ENCODE measurements at places on chromosomes 11 and 22.

- DNase-seq: no peak
Observed at GRCh38 chr11:121110871-121111724, 10.1 kb downstream of the TECTA start.

GRCh38 chr22:26972286-26972685, 314.9 kb downstream of the MIAT start:
- no peak for DNase-seq

- no peak for DNase-seq
Observed at GRCh38 chr11:20005747-20006146, 154.5 kb downstream of the DBX1 start.

DNA sequence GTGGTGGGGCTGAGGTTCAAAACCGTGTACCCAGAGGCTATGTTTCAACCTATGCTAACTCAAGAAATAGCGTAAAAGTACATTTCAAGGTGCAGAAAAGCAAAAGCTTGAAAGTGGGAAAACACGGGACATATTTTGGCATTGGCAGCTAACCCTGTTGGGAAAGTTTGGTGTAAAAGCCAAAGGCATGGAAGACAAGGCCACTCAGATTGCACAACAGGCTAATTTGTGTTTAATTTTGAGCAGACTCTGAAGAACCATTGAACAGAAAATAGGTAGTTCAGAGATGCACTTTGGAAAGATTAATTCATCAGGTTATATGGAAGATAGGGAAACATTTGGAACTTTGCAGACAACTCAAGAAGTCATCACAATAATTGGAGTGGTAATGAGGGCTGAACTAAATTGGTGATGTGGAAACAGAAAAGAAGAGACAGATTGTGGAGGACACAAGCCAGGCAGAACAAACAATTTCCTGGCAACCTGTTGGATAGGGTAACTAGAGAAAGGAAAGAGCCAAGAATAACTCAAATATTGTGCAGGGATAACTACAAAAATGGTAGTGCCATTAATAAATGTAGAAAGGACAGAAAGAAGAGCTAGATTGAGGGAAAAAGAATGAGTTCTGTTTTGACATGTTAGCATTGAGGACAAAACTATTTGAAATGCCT, 140.5 kb upstream of the PGR start:
- DNase-seq: no peak

DNA sequence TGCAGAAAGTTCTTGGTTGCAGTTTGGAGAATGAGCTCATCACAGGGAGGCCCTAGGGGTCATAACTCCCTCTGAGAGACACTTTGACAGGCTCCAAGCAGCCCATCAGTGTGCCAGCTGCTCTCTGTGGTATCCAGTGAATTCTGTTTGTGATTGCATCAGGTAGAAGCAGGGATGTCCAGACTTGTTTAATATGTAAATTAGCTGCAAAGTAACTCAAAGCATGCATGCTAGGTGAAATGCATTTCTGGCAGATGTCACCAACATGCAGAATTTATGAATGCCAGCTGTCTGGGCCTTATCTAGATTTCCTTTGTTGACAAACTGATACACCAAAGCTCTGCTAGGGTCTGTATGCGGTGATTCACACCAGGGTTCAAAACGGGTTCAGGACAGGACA, 123.6 kb upstream of the MTNR1B start:
- DNase-seq: no peak

- no peak for DNase-seq
Observed at GRCh38 chr11:65002706-65003105, 5.9 kb upstream of the BATF2 start.

DNA sequence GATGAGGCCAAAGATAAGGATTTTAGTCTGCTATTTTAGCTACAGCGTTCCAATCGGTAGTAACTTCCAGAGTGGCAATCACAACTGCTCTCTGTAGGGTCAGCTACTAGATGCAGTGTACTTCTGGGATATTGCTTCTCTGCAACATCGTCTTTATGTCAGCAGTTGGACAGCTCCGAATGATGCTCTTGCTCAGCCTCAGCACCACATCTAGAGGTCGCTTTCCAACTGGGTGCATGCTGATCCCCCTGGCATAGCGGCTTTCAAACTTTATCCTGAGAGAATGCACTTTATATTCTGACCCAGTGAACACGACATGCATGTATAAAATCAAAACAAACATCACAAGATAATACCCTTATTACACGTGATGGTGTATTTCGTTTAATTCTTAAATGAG, 219.6 kb downstream of the C11orf87 start:
- DNase-seq: no peak

- no peak for DNase-seq
Observed at GRCh38 chr11:9399466-9399865, 15.0 kb downstream of the IPO7 start.

DNA sequence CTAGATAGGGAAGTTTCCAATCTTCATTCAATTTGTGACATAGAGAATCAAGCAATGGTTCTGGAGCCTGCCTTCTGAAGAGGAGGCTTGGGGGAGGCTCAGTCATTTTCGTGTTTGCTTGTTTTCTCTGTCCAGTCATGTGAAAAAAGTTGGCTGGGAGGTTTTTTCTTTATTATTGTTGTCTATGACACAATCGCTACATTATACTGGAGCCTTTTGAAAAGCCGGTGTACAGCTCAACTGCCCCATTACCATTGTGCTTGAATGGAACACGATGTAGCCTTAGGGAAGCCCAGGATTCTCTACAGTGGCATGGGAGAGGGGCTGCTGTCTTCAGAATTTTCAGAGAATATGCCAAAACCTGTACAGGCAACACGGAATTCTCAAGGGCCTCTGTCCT, 57.9 kb upstream of the NCAM1 start:
- DNase-seq: no peak

DNA sequence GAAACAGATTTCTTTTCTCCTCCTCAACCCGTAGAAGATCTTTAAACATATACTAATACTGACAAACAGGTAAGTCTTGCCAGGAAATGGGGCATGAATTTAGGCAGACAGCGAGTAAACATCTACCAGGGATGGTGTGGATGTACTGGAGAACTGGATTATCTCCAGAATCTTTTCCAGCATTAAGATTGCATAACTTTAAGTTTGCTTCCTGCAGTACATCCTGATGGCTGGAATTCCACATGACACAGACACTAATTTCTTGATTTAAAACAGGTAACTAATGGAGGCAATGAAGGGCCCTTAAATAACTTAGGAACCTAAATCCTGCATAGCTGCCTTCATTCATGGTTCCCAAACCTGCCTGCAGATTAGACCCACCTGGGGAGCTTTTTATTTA, 40.7 kb downstream of the JHY start:
- DNase-seq: no peak

DNA sequence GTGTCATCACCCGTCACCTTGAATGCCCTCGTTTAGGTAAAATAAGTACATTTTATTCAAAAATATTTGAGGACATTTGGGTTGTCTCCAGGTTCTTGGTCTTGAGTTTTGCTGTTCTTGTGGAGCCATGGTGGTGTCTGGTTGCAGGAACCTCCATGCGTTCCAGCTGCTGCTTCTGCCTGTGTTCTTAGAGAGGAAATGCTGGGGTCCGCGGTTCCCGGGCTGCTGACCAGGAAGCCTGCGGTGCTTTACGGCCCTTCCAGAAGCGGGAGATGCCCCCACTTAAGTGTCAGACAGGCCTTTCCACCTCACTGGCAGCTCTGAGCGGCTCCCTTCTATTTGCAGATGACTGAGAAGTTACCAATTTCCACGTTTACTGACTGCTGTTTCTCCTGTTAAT, 66.8 kb downstream of the LRP5 start:
- no peak for DNase-seq

GRCh38 chr22:17796695-17797094, 22.4 kb upstream of the BID start:
- DNase-seq: no peak

GRCh38 chr11:12408156-12408770, 30.9 kb downstream of the PARVA start:
- no peak for DNase-seq
